ENCODE measurements at places on chromosomes 11 and 22.

DNA sequence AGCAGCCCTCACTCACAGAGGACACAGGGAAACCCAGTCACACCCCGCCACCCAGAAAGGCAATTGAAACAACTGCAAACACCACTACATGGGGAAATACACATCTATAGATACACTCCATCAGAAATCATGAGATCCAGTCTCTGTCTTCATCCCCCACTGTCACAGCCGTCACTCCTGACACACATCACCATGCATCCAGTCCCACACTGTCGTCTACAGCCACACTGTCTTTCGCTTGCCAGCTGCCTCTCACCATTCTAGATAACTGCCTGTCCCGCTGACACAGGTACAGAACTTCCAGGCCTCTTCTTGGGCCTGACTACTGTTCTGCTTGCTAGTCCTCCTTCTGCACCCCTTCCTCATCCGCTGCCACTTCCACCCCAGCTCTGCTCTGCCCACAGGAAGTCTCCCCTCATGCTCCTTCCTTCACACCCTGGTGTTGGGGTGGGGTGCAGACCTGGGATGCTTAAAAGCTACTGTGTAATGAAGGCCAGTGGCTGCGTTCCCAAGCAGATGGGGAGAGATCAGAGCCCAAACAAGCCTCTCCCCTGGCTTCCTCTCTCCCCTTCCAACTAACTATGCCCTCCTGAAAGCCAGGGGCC, 42.6 kb downstream of the SLC22A12 start:
- DNase-seq: no peak

DNA sequence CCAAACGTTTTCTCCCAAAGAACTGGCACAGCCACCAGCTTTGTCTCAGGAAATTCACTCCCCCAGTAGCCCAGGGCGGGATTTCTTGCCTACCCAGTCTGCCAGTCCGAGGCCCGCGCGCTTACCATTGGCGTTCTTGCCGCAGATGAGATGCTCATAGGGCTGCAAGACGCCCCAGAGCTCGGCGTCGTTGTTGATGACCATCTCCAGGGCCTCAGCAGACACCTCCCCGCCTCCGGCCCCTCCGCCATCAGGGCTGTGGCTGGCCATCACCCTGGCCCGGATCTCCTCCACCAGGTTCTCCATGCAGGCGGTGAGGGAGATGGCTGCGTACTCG, 1.3 kb downstream of the ABTB2 start:
- DNase-seq: peak; percentile 17

GRCh38 chr11:128598506-128599150, 11.3 kb upstream of the ETS1 start:
- no peak for DNase-seq

- no peak for DNase-seq
Measured at GRCh38 chr11:46090375-46090774, 30.9 kb downstream of the PHF21A start.

DNA sequence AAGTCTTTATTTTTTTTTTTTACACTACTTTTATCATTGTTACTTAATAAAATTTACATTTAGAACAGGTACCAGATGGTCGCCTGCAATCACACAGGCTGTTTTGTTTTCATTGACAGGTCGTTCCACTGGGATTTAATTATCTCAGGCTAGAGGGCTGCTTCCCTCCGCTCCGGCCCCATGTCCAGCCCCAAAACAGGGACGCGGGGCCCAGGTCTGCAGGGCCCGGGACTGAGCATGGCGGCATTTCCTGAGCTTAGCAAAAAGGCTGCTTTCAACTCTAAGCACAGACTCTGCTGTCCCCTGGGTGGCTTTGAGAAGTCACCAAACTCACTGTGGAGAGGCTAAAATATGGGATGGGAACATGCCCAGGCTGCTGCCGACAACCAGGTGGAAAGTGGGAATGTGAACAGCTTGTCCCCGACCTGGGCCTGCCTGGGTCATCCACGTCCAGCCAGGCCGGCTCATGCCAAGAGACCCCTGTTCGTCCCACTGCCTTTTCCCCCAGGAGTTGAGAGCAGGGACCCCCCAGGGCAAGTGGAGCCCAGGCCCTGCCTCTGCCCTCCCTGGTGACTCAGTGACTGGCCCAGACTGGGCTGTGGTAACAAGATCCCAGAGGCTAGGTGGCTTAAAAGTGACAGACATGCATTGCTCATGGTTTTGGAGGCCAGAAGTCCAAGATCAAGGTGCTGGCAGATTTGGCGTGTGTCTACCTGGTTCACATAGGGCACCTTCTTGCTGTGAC, 150.0 kb downstream of the SHANK2 start:
- DNase-seq: peak; percentile 59

- no peak for DNase-seq
Measured at GRCh38 chr11:126390272-126390867, 34.9 kb downstream of the ST3GAL4 start.

Data from posterior cingulate gyrus (tissue), 11 donors.